ENCODE measurements at places on chromosomes 7 and 10.

GRCh38 chr10:103125323-103126267 is 67.5 kb downstream of the NT5C2 start:
- no peak for DNase-seq

DNA sequence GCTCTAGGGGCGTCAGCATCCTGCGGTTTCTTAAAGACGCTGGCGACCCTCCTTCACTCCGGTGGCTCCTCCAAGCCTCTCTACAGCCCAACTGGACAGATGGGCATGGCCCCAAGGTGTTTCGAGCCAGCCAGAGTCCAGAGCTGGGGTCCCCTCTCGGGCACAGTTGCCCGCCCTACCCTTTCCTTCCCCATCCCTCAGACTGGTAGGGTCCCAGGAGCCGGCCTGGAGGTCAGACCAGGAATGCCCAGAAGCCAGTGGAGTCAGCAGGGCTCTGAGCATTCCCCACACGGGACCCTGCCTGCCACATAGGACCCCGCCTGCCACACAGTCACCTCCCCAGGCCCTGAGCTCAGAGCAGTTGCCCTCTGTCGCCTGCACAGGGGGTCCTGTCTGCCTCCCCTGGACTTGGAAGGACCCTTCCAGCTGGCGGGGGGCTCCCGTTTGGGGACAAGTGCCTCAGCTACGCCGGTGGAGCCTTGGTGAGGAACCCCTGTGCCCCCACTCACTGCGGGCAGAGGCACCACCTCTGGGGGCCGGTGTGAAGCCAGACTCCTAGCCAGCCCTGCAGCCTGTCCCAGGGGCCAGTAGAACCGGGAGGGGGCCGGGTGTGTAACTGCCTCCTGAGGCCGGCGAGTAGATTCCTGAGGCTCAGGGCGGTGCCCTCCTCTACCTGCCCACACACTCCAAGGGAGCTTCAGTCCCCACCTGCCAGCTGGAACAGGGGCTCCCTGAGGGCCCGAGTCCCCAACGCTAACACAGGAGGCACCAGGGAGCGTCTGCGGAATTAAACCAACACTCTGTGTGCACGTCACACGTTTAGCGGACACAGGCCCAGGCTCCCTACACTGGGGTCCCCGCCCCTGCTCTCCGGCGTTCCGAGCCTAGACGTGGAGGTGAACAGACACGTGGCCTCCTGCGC is 19.4 kb upstream of the PDGFA start:
- DNase-seq, result no peak

DNA sequence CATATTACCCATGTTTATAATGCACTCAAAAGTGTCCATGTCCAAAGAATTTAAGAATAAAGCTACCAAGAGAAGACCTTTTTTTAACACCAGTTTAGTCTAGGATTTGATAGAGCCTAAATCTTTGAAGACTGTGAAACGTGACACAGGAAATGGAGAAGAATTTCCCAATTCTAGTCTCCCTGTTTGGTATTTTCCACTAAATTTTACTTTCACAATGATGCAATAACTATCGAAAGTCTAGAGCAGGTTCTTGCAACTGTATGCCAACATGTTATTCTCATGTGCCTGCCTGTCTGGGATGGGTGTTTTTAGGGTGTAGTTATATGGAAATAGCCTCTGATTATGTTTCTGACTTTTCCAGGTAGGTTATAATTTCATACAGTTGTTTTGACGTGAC is 6.9 kb upstream of the MXI1 start:
- no peak for DNase-seq

GRCh38 chr10:4686644-4686996 is 139.4 kb upstream of the AKR1E2 start:
- no peak for DNase-seq

DNA sequence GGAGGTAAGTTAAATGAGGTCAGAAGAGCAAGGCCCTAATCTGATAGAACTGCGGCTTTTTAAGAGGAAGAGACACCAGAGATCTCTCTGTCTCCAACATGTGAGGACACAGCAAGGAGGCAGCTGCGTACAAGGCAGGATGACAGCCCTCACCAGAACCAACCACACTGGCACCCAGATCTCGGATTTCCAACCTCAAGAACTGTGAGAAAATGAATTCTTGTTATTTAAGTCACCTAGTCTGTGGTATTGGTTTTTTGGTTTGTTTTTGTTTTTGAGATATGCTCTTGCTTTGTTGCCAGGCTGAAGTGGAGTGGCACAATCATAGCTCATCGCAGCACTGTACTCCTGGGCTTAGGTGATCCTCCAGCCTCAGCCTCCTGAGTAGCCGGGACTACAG is 127.2 kb downstream of the DLG5 start:
- DNase-seq, result no peak

DNA sequence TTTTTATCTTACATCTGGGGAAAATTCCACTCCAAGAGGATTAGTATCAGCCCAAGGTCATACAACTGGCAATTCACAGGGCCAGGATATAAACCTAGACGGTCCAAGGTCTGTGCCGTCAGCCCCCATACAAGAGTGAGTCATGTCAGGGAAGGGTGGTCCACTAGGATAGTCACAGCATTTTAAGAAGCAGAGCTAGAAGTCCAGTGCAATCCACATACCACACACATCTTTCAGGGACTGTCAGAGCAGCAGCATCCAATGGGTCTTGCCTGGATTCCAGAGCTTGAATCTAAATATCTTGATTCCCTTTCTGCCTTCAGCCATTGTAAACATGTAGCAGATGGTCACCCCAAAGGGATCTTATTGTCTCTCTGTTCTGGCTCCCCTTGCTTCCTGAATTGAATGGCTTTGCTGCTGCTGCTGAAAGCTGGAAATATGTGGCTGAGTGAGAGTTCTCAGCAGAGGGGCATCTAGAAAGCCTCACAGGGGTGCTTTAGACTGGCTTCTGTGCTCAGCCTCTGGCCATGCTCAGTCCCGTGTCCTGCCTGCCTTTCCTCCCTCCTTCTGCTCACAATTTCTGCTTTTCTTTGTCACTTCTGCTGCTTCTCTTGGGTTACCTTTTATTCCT is 9.9 kb upstream of the OR6V1 start:
- no peak for DNase-seq

GRCh38 chr7:33979300-33979806 is 74.0 kb downstream of the BMPER start:
- no peak for DNase-seq

GRCh38 chr7:85004402-85004801 is 182.5 kb downstream of the SEMA3D start:
- DNase-seq, result peak; percentile 13

DNA sequence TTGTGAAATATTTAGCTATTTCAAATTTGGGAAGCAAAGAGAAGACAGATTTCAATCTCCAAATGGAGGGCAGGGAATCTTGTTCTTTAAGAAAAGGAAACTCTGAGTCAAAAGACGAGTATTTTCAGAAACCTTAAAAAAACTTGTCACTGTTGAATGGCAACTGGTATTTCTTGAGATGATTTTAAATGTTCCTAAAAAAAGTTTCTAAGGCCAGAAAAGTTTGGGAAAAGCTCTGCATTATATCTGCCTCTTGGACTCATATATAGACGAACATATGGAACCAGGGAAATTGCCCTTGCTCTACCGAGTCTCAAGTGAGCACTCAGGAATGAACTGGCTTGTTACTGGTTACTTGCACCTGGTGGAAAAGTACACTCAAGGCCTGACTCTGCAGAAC is 69.5 kb downstream of the ADAM22 start:
- DNase-seq, result no peak

- no peak for DNase-seq
Measured at GRCh38 chr10:120946497-120946896, 95.3 kb downstream of the WDR11 start.

DNA sequence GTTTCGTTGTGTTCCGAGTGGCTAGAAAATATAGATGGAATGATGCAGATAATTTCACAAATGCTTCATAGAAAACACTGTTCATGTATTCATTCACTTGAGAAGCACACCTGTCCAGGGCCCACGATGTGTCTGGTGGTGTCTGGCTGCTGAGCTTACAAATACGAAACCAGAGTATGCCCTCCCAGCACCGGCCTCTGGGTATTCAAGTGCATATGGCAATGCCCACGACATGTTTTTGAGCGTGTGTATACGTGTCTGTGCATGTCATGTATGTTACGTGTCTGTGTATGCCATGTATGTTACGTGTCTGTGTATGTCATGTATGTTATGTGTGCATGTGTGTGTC is 37.9 kb downstream of the IL2RA start:
- DNase-seq, result no peak

GRCh38 chr7:97772045-97772901 is 40.4 kb downstream of the TAC1 start:
- DNase-seq, result no peak

DNA sequence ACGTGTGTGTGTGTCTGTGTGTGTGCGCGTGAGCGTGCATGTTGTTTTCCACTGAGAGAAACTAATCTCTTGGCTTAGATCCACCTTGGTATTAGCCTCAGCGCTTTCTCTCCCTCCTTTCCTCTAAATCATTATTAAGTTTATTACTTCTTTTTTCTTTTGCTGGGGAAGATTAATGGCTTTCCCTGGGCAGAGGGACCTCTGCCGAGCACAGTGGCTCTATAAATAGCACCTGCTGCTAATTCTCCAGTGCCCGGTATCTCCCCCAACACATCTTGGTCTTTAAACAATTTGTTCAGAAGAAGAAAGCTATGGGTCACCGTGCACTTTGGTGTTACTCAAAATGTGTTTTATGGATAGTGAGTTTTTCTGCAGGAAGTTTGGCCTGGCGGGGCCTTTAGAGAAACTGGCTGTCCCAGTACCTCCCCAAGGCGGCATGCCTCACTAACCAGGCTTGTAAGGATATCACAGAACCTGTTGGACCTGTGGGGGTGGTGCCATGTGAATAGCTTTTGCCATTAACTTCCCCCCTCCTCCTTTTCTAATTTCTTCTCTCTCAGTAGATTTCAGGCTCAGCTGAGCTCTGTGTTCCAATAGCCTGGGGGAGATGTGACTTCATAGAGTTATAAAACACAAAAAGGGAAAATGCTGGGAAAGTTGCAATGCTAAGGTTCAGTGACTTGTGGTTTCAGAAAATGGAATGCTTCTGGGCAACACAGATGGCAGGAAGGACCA is 70.1 kb upstream of the RAB11FIP2 start:
- no peak for DNase-seq

GRCh38 chr10:104233817-104234216 is 1.7 kb upstream of the CFAP43 start:
- no peak for DNase-seq

GRCh38 chr7:66571568-66571967 is 57.1 kb upstream of the KCTD7 start:
- no peak for DNase-seq

GRCh38 chr10:77264527-77264926 is 373.1 kb downstream of the KCNMA1 start:
- no peak for DNase-seq

- DNase-seq, result no peak
Measured at GRCh38 chr10:119414081-119414611, 128.4 kb downstream of the RGS10 start.

DNA sequence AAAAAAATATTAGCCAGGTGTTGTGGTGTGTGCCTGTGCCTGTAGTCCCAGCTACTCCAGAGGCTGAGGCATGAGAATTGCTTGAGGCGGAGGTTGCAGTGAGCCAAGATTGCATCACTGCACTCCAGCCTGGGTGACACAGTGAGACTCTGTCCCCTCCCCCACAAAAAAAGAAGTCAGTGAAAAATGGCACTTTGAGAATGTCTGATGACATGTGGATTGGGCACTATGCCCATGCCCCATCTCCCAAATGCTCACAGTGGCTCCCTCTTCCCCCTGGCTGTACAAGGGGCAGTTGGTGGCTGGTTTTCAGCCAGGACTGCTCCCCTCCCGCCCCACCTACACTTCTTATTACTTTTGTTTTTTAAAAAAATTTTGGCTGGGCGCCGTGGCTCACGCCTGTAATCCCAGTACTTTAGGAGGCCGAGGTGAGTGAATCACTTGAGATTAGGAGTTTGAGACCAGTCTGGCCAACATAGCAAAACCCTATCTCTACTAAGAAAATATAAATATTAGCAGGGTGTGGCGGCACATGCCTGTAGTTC is 26.1 kb downstream of the IL15RA start:
- no peak for DNase-seq

GRCh38 chr7:21326241-21326640 is 101.6 kb upstream of the SP4 start:
- DNase-seq, result no peak

DNA sequence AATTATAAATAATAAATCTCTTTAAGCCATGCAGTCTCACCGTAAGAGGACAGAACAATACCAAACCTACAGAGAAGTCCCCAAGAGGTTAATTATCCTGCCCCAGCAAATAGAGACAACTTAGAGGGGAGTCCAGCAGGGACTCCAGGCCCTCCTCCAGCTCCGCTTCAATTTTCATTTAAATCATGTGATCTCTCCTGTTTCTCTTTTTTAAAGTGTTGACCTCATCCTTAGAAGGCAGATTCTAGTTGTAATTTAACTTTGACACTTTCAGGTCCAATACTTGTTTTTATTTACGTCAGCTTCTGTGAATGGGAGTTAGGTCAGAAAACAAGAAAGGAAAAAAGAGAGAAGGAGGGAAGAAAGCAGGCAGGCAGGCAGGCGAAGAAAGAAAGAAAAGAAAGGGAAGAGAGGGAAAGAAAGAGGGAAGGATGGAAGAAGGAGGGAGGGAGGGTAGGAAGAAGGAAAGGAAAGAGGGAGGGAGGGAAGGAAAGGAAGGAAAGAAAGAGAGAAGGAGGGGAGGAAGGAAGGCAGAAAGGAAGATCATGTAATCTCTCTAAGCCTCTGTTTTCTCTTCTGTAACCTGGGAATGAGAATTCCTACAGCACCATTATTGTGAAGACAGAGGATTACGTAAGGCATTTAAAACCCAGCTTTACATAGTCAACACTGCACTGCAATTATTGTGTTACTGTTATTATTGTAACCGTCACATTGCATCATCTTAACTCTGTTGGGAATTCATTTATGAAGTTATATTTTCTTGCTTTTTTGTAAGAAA is 227.7 kb downstream of the SKIDA1 start:
- DNase-seq, result no peak

DNA sequence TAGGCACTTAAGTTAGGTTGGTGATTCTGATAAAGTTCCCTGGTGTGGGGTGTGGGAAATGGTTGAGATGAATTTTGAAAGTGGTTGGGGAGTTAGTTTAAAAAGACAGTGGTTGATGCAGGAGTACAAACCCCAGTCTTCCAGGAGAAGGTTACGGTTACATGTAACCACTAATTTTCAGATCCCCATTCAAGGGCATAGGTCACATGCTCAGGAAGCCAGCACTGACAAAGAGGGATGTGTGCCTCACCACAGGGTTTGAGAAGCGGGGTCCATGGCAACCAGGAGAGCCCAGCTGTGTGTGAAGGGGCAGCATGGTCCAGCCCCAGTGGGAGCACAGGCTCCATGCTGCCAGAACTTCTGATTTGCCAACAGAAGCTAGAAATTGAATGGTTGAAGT is 144.2 kb downstream of the MDFIC start:
- no peak for DNase-seq

GRCh38 chr10:89153971-89154370 is 53.1 kb downstream of the CH25H start:
- no peak for DNase-seq

GRCh38 chr7:112176693-112177415 is 29.3 kb downstream of the DOCK4 start:
- DNase-seq, result no peak

DNA sequence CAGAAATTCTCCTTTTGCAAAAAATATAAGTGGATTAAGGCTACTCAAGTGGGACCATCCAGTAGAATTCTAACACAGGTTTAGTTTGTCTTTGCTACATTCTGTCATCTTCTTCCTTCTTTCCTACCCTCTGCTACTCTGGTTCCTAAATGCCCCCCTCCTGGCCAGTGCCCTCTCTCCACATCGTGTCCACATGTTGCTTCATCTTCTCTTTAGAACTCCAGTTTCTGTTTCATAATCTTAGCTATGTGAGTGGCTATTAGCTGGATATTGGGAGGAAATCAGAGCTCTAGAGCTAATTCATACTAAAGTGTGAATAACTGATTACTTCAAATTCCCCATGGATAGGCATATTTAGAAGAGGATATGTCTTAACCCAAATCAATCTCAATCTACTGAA is 528.5 kb downstream of the LRMDA start:
- DNase-seq, result no peak
